ENCODE measurements at places on chromosomes 3 and 15.

DNA sequence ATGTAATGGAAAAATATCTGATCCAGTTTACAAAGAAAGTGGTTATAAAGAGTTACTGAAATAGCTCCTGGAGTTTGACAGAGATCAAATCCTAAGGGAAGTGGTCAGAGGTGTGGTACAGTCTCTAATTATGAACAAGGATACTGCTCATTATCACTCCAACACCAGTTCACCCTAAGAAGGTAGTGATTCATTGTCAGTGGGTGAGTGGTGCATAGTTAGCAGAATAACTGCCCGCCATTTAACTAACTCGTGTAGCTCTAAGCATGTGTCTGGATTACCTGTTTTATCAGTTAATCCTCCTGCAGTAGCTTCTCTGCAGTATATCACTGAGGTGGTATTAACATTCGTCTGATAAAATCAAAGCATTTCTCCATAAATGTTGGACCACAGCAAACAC is 700.1 kb downstream of the NLGN1 start:
- DNase-seq = no peak

- no peak for DNase-seq
Observed at GRCh38 chr15:89028036-89028435, 60.2 kb upstream of the ABHD2 start.

- no peak for DNase-seq
Observed at GRCh38 chr15:41194444-41194843, 36.1 kb downstream of the EXD1 start.

GRCh38 chr3:122415762-122416654 is at the start of gene WDR5B:
Gene WDR5B, minus strand, starts transcription at chr3:122416062. Its CDS starts 534 bp downstream, at chr3:122415528.
- no peak for DNase-seq

All from NCI-H2081 treated with DMSO at 0.1 percent for 48 hours (cell line).